ENCODE measurements at places on chromosomes 3 and 15. TPM values are rescaled to one million over a fixed set of nuclear protein-coding genes. Genes with fewer than 3 reads are reported as not detected.

The C3orf22 gene
- not detected for total RNA-seq

The GOLGA6A gene
- total RNA-seq = 0.05 TPM

The OSTN gene
- not detected for total RNA-seq

The IGDCC3 gene
- total RNA-seq = 0.08 TPM

The AGTR1 gene
- 0.40 TPM for total RNA-seq

The TMCO5A gene
- not detected for total RNA-seq

The IGSF11 gene
- total RNA-seq = 5.6 TPM

The PPP1R14D gene
- total RNA-seq = not detected

The TRANK1 gene
- 2.6 TPM for total RNA-seq

The CHRD gene
- 0.48 TPM for total RNA-seq

The LRRC31 gene
- total RNA-seq = not detected

The HESX1 gene
- total RNA-seq = 0.33 TPM

The FBLN2 gene
- total RNA-seq = 3.6 TPM

The SLC28A2 gene
- not detected for total RNA-seq

The OR5H2 gene
- total RNA-seq = not detected

The LRRC3B gene
- total RNA-seq = not detected

Data from A549 treated with CORT108297 at 1 μM for 4 hours (cell line).